ENCODE measurements at places on chromosomes 3 and 15.

DNA sequence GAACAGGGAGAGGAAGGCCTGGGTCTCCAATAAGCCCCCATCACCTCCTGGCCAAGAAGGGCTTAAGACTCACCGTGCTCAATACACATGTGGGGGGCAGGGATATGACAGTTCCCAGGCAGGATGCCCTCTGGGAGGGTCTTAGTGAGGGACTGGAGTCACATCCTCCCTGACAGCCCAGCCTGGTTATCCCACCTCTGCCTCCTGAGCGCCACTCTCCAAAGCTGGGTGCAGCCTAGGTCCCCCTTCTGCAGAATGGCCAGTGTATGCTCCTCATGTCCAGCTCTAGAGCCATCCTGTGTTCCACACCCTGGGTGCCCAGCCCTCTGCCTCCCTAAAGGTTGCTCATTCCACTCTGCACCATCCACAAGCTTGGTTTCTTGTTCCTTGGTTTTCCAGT is 1.2 kb upstream of the SHISA5 start:
- peak overlapping the region; percentile 62 for H3K27ac ChIP-seq
- peaks cover 11% of the 10 kb centered on the region for H3K36me3 ChIP-seq
- DNase-seq: no peak
- no peaks in the 10 kb centered on the region for H3K27me3 ChIP-seq
- peak overlapping the region; percentile 76 for H3K4me3 ChIP-seq
- H3K4me1 ChIP-seq: peaks cover 61% of the 10 kb centered on the region

GRCh38 chr3:49460188-49460890 is 9.7 kb upstream of the DAG1 start:
- H3K27me3 ChIP-seq: peaks cover 2% of the 10 kb centered on the region
- no peak for DNase-seq
- peaks cover 7% of the 10 kb centered on the region for H3K4me1 ChIP-seq
- no peaks in the 10 kb centered on the region for H3K36me3 ChIP-seq

- no peaks in the 10 kb centered on the region for H3K27me3 ChIP-seq
- no peak overlapping the region for H3K27ac ChIP-seq
- H3K36me3 ChIP-seq: peaks cover 18% of the 10 kb centered on the region
- DNase-seq: no peak
- H3K4me3 ChIP-seq: no peak overlapping the region
- peaks cover 29% of the 10 kb centered on the region for H3K4me1 ChIP-seq
Measured at GRCh38 chr3:45605534-45605933, 11.0 kb downstream of the LIMD1 start.

DNA sequence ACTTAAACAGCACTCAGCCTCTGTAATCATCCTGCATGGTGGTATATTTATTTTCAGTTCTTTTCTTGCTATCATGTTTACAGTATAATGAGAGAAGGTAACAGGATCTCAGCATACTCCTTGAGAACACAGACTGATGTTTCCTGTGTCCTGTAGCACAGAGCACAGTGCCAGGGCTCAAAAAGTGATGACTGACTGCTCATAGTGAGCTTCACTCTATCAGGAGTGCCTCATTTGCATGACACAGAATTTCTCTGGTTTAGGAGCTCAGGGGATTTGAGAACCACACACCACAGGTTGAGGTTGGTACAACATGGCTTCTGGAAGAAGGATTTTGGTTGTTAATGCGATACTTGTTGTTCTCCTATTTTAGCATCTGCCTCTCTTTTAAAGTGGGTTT is 68.5 kb upstream of the SLC2A2 start:
- no peak overlapping the region for H3K4me3 ChIP-seq
- peaks cover 1% of the 10 kb centered on the region for H3K4me1 ChIP-seq
- no peak for DNase-seq
- peaks cover 1% of the 10 kb centered on the region for H3K27me3 ChIP-seq

GRCh38 chr3:193240850-193241706 is at the start of gene PLAAT1:
Gene PLAAT1, plus strand, starts transcription at chr3:193241222. Its CDS starts 14,429 bp downstream, at chr3:193255651.
- peak within 1 kb of the TSS; percentile 30 for H3K4me3 ChIP-seq
- no peak within 1 kb of the TSS for H3K27ac ChIP-seq
- H3K27me3 ChIP-seq: peaks cover 42% of the 10 kb centered on the region

- peaks cover 15% of the 10 kb centered on the region for H3K27me3 ChIP-seq
- H3K36me3 ChIP-seq: no peaks in the 10 kb centered on the region
- H3K27ac ChIP-seq: no peak overlapping the region
- no peak for DNase-seq
Measured at GRCh38 chr15:70611286-70611685, 152.1 kb downstream of the UACA start.

DNA sequence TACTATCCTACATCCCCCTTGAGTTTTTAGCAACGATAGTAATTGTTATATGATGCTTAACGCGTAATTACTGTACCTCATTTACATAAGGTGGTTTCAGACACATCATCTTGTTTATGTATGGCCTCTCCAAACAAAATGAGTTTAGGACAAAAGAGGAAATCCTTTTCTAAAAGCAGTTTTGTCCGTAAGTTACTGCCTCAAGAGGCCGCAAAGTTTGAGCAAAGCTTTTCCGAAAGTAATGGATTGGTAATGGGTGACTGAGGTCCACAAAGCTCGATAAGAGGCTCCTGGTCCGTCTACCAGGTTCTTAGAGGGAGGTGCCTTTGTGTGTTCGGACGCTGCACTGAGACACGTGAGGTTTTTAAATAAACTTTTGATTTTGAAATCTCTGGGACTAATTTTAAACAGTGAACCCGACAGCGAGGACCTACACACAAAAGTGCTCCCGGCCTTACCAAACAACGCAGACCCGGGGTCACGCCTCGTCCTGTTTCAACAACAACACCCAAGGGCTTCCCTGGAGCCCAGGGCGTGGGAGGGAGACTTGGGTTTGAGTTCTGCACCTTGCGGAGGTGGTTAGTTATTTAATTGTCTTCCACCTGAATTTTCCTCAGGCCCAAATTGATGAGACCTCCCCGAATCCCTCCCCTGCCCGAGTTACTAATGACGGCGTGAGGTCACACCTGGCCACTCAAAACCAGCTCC is 456 bp upstream of the C15orf61 start:
- peaks cover 5% of the 10 kb centered on the region for H3K36me3 ChIP-seq
- DNase-seq: no peak
- H3K4me3 ChIP-seq: peak overlapping the region; percentile 84
- no peaks in the 10 kb centered on the region for H3K27me3 ChIP-seq

GRCh38 chr3:23668430-23668904 is 137.3 kb upstream of the UBE2E1 start:
- H3K36me3 ChIP-seq: no peaks in the 10 kb centered on the region
- no peak overlapping the region for H3K4me3 ChIP-seq
- DNase-seq: no peak
- no peaks in the 10 kb centered on the region for H3K4me1 ChIP-seq

DNA sequence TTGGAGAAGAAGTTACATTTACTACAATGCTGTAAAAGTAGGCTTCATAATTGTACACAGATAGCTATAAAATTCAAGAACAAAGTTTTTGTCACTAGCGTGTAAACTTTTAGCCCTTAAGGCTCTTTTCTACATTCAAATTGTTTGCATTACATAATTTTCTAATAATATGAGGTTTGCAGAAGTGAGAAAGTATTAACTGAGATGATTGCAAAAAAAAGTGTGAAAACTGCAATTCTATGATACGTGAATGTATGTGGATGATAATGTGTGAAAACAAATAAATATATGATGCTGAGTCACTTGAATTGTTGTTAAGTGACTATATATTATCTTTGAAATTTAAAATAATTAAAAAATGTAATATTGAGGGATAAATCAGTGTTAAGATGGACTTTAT is 557.5 kb downstream of the NAALADL2 start:
- no peaks in the 10 kb centered on the region for H3K36me3 ChIP-seq
- DNase-seq: no peak
- H3K27me3 ChIP-seq: no peaks in the 10 kb centered on the region
- no peak overlapping the region for H3K4me3 ChIP-seq
- H3K4me1 ChIP-seq: no peaks in the 10 kb centered on the region
- H3K27ac ChIP-seq: no peak overlapping the region

DNA sequence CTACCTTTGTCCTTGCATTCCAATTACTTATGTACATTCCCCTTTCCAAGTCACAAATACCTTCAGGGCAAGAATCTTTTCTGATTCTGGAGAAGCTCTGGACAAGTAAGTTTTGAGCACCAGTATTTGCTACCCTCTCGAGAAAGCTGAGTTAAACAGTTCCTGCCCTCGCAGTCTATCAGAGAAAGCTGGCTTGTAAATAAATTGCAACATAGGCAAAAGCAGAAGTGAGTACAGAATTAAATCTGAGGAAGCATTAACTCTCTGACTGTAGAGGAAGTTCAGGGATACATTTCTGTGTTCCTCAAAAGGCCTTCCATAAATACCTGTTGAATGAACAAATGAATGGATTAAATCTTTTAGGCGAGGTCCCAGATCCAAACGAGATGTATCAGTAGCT is 1.2 kb downstream of the OSBPL11 start:
- peaks cover 28% of the 10 kb centered on the region for H3K4me1 ChIP-seq
- H3K27ac ChIP-seq: peak overlapping the region; percentile 88
- no peaks in the 10 kb centered on the region for H3K27me3 ChIP-seq
- peaks cover 11% of the 10 kb centered on the region for H3K36me3 ChIP-seq
- peak overlapping the region; percentile 95 for H3K4me3 ChIP-seq
- DNase-seq: no peak

DNA sequence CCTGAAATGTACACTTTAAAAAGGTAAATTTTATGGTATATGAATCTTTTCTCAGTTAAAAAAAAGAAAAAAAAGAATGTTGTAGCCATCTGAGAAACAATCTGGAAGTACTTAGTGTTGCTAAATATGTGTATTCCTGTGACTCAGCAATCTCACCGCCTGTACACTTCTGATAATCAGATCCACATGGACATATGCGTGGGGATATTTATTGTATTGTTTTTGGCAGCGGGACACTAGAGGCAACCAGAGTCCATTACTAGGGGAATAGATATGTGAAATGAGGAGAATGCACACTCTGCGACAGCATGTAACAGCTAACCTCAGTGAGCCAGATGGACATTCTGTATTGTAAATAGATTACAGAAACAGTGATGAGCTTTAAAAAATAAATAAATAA is 65.4 kb downstream of the AQP9 start:
- no peak overlapping the region for H3K27ac ChIP-seq
- H3K4me3 ChIP-seq: no peak overlapping the region
- DNase-seq: no peak

DNA sequence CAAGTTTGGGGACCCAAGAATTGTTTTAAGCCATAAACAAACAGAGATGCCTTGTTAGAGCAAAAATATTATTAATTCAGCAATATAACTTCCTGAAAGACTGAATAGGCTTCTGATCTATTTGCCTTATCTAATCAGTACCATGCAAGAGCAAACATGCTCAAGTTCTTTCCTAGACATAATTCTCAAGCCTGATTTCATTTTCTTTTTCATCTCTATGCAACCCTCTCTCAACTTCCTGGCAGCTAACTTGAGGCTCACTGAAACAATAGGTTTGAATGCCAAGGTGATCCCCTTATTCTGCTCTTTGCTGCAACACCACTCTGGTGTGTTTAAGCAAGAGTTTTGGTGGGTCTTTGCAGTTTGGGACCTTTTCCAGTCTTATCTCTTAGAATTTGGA is 230.9 kb upstream of the CD96 start:
- H3K4me3 ChIP-seq: peak overlapping the region; percentile 62
- no peaks in the 10 kb centered on the region for H3K27me3 ChIP-seq
- H3K27ac ChIP-seq: peak overlapping the region; percentile 92
- DNase-seq: no peak
- no peaks in the 10 kb centered on the region for H3K4me1 ChIP-seq

DNA sequence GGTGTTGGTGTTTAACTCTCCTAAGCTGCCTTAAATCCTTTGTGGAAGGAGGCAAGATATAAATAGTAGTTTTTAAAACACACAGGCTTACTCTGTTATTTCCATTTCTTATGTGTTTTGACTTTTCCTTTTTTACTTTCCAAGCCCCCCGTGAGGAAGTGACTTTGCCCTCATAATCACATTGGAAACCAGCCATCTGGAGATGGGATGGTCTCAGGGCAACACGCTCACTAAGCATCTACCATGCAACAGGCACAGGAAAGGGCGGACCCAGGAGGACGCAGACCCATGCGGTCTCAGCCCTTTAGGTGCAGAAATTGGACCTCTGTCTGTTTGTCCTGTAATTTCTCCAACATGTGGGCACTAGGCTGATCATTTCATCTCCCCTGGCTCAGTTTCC is 115.7 kb downstream of the PDZRN3 start:
- H3K27me3 ChIP-seq: peaks cover 12% of the 10 kb centered on the region
- H3K36me3 ChIP-seq: no peaks in the 10 kb centered on the region
- H3K27ac ChIP-seq: no peak overlapping the region
- no peaks in the 10 kb centered on the region for H3K4me1 ChIP-seq
- no peak for DNase-seq
- no peak overlapping the region for H3K4me3 ChIP-seq

GRCh38 chr3:177828208-177828565 is 630.9 kb upstream of the TBL1XR1 start:
- H3K27ac ChIP-seq: no peak overlapping the region
- DNase-seq: no peak
- H3K36me3 ChIP-seq: no peaks in the 10 kb centered on the region
- no peaks in the 10 kb centered on the region for H3K4me1 ChIP-seq
- no peak overlapping the region for H3K4me3 ChIP-seq

DNA sequence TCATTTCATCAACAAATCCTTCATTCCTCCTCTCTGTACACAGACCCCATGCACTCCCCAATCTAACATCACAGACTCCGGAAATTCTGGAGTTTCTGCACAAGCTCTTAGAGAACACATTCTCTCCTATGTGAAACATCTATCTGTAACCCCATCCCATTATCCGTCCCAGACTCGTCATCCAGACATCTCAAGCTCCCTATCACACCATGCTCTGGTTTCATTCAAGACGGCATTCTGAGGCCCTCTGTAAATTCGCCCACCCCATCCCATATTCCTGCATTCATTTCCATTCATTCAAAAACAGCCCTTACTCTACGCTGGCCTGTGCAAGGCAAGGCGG is 575 bp downstream of the LEO1 start:
- H3K27ac ChIP-seq: peak overlapping the region; percentile 92
- peaks cover 26% of the 10 kb centered on the region for H3K4me1 ChIP-seq
- peaks cover 13% of the 10 kb centered on the region for H3K36me3 ChIP-seq
- H3K4me3 ChIP-seq: peak overlapping the region; percentile 98
- peaks cover 1% of the 10 kb centered on the region for H3K27me3 ChIP-seq

- no peak for DNase-seq
- no peaks in the 10 kb centered on the region for H3K4me1 ChIP-seq
- peaks cover 6% of the 10 kb centered on the region for H3K27me3 ChIP-seq
- no peak overlapping the region for H3K4me3 ChIP-seq
- no peaks in the 10 kb centered on the region for H3K36me3 ChIP-seq
Measured at GRCh38 chr15:77720655-77721054, 87.9 kb upstream of the LINGO1 start.

- H3K27ac ChIP-seq: no peak overlapping the region
- no peak for DNase-seq
- no peaks in the 10 kb centered on the region for H3K27me3 ChIP-seq
Measured at GRCh38 chr3:171404376-171404967, 55.7 kb downstream of the TNIK start.
